ENCODE measurements at places on chromosomes 16 and 17.

GRCh38 chr17:61217878-61218437, 181.7 kb upstream of the TBX2 start:
- no peak for DNase-seq

- no peak for DNase-seq
Measured at GRCh38 chr17:1340371-1340770, 59.7 kb downstream of the YWHAE start.

GRCh38 chr17:7177191-7177953, 1.8 kb downstream of the ASGR1 start:
- no peak for DNase-seq

DNA sequence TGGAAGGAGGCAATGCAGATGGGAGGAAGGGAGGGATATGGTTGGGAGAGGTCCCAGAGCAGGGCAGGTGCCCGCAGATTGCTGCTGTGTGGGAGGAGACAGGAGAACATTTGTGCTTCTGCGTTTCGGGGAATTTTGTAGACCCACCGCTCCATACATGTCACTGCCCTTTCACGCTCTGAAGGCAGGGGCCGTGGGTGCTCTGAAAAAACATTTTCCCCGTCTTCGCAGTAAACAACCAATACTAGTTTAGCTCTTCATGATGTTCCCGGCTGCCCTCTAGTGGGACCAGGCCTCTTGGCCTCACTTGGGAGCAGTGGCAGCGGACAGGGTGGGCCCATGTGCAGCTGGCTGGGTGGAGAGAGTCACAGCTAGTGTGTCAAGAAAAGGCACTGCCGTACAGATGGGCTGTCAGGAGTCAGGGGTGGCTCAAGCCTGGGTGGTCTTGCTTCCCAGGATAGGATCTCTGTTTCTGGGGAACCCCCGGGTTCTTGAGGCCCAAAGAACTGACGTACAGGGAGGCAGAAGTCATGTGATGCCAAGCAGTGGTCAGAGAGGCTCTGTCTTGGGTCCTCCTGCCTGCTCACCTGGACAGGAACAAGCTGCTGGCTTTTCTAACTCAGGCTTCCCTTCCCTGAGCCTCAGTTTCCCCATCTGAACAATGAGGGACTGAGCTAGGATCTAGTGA, 46.5 kb upstream of the CPNE2 start:
- no peak for DNase-seq

- no peak for DNase-seq
Measured at GRCh38 chr17:81513372-81513752, 763 bp upstream of the ACTG1 start.

- DNase-seq, result no peak
Measured at GRCh38 chr17:61848896-61849295, 14.4 kb downstream of the BRIP1 start.

- DNase-seq, result no peak
Measured at GRCh38 chr17:75006653-75007052, 5.8 kb upstream of the MRPL58 start.

GRCh38 chr17:68627956-68628575, 26.9 kb upstream of the FAM20A start:
- no peak for DNase-seq

- DNase-seq, result no peak
Measured at GRCh38 chr17:60671482-60671881, 6.2 kb upstream of the BCAS3 start.

GRCh38 chr17:28550858-28551257, 1.6 kb downstream of the UNC119 start:
- no peak for DNase-seq

DNA sequence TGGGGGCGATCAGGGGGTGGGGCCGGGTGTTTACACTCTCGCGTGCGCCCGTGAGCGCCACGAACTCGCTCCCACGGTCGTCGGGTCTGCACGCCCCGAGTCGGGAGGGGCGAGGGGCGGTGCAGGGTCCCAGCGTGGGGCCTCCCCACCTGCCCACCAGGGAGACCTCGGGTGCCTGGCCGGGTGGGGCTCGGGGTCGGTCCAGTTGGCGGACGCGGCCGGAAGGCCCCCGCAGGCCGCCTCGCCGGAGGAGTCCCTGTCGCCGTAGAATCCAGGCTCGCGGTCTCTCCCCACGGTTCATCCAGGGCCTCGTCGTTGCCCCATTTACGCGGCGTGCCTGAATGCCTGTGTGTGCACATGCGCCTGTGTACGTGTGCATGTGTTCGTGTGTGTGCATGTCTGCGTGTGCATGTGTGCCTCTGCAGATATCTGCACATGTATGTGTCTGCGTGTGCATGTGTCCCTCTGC, 510 bp upstream of the RAB40B start:
- DNase-seq, result no peak

DNA sequence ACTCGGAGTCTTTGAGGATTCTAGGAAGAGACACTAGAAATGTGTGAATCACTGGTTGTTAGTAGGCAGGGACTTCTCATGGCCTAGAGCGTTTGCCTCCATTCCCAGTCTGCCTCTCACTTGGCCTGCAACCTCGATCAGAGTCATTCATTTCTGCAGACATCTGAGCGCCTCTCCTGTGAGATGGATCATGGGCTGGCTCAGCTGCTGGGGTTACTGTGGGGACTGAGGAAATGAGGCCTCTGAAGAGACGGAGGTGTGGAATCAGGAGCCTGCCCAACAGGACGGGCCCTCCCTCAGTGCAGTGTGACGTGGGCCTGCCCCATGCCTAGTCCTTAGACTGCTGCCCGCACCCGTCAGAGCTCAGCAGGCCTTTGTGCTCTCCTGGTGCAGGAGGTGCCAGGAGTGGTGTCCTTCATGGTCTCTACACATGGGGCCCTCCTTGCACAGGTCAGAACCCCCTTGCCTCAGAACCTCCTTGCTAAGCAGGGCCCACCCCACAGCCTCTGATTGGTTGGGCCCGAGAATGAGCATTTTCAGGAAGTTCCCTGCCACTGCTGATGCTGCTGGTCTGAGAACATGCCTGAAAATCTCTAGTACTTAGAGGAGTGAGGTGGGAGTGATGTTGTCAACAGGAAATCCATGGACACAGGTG, 99.4 kb downstream of the NPIPB11 start:
- no peak for DNase-seq

DNA sequence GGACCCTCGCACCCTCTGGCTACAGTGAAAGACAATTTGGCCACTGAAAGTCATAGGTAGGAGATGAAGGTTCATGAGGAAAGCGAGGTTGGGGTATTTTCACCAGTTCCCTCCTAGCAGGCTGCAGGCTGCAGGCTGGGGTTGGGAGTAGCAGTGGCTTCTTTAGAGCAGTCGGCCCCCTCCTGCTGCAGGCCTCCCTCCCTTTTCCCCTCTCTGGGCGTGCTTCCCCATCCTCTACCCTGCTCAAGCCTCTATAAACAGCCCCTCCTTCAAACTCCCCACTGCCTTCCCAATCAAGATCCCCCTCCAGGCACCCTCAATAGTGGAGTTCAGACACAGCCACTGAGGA, 41.8 kb downstream of the GAS7 start:
- no peak for DNase-seq

DNA sequence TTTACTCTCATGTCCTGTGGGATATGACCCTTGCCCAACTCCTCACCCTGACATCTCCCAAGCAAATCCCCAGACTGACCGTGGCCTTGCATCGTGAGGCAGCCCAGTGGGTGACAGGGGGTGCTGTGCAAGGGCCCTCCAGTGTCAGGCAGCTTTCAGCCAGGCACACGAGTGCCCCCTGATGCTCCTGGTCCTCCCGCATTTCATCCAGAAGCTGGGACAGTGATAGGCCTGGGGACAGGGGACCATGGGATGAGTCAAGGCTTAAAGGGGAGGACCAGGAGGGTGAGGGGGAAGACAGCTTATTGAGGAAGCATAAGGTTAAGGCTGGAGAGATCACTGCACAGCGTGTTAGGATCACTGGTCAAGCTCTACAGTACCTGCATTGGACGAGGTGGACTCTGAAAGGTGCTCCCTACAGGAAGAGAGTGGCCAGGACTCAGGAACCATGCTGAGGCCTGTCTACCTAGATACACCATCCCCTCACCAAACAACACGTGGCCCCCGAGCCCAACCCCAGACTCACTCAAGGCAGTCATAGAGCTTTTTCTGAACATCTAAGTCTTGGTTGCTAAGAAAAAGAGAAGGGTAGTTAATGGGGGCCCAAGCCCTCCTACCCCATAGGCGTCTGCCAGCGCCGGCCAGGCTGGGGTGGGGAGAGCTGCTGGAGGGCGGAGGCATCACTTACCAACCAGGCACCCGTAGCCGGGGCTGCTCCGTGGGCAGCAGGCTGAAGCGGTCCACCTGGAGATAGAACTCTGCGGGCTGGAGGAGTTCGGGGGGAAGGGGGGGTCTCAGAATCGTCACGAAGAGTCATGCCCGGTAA, 998 bp downstream of the ACD start:
- DNase-seq, result no peak

GRCh38 chr17:47981462-47981861, 10.5 kb downstream of the CDK5RAP3 start:
- DNase-seq, result no peak

- DNase-seq, result no peak
Measured at GRCh38 chr17:6660805-6661463, 9.4 kb downstream of the C17orf100 start.

- no peak for DNase-seq
Measured at GRCh38 chr17:40432864-40433528, 10.3 kb upstream of the IGFBP4 start.

GRCh38 chr16:57609541-57610401, 18.7 kb upstream of the ADGRG1 start:
- DNase-seq, result no peak

DNA sequence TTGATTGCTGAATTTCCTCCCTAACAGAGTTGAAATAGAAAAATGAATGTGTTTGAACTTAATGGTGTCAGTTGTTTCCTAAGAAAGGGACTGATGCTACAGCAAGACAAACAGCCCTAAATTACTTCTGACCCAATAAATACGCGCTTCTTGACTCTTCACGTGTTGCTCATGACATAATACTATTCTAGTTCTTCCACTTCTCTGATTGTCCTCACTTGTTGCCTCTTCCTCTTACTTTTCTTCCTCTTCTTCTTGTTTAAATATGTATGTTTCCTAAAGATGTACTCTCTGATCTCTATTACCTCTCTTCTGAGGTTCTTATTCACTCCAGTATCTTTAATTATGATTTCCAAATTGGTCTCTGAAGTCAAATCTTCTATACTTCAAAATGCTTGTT, 32.4 kb downstream of the RNF43 start:
- no peak for DNase-seq

DNA sequence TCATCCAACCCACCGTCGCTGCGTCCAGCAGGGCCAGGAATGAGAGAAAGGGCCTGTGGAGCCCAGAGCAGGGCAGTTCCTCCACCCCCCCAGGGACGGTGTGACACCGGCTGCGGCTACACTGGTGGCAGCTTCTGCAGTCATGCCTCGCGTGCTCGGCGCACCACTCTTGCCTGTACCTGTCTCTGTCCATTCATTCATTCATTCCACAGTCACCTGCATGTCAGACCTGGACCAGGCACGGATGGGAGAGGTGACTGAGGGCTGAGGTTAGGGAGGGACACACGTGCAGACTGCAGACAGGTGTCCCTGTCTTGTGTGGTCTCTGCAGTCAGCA, 27.3 kb downstream of the ENDOV start:
- DNase-seq, result no peak

DNA sequence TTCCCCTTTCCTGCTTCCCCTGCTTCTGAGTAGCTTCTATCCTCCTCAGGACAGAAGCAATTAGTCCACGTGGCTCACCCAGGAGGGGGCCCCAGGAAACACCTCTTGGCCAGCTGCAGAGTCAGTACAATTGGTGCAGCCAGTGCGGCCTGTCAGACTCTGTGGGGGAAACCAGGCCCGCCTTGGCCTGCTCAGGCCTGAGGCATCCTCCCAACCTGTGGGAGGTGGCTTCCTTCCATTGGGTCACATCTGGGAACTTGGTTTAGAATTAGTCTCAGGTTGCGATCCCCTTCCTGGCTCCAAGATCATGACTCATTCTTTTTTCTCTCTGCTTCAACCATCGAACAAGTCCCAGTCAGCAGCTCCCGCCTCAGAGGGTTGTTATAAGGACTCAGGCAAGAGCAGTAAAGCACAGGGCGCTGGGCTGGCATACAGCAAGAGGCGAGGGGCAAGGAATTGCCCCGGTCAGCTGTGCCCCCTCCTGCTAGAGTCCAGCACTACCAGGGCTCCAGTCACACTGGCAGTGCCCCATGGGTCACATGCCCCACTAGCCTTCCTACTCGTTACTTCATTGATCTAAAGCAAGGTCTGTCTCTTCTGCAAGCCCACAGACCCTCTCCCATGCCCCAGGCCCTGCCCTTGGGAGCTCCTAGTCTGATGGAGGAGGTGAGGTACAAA, 8.1 kb upstream of the EPX start:
- DNase-seq, result no peak

GRCh38 chr17:45432405-45433158, at the start of gene ARHGAP27:
TSS of gene ARHGAP27 (minus strand) at chr17:45432870. CDS start at chr17:45430279, 2,591 bp downstream.
- no peak for DNase-seq

- DNase-seq, result peak; percentile 33
Measured at GRCh38 chr17:67157732-67158639, 87.0 kb downstream of the HELZ start.

DNA sequence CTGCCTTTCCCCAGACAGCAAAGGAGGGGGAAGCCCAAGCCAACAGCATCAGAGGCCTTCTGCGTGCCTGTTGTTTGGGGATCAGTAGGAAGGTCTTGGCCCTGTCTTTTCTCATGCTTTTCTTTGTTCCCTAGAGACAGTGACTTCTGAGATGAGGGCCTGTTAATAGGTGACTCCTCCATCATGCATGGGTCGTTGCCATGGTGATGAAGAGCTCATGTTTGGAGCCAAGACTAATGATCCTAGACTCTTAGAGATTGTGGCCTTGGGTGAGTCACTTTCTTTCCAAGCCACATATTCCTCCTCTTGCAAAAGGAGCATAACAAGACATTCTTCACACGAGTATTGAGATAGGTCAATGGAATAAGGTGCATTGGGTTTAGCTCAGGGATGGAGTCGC, 201.1 kb upstream of the ASIC2 start:
- no peak for DNase-seq

DNA sequence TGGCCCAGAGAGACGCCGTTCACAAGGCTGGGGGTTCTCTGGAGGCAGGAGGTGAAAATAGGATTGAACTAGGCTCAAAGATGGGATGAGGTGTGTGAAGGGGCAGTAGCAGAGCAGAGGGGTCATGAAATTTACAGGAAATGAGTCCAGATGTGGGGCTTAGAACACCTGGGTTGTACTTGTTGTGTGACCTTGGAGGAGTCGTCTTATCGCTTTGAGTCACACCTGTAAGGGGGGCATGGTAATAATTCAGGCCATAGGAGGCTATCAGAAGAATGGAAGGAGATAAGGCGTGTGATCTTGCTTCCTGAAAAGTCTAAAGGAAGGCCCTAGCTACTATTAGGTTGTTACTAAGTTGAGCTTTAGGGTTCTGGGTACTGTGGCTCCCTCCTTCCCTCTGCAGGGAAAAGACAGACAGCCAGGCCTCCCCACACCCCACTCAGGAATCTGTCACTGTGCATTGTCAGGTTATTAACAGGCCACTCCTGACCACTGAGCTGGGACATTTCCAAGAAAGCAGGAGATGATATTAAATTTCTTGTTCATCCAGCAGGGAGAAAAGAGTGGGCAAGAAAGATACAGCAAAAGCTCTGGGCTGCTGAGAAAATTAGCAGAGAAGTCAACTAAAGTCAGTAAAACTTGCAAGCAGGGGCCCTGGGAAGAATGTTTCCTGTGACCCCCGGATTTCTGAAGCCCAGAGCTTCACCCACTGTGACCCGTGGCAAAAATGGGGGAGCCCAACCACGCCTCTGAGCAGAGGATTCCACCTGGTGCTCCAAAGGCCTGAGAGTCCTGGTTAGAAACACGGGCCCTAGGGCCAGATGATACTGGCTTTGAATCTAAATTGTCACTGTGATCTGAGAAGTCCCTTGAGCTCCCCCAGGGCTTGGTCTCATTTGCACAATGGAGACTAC, 6.0 kb upstream of the CDC42EP4 start:
- no peak for DNase-seq

GRCh38 chr16:73170612-73171038, 122.7 kb upstream of the ZFHX3 start:
- DNase-seq, result no peak
